Naive thymus-derived CD4-positive, alpha-beta T cell (primary cell): ENCODE measurements at places on chromosomes 12 and 14. TPM values are rescaled to one million over a fixed set of nuclear protein-coding genes. Genes with fewer than 3 reads are reported as not detected.

DNA sequence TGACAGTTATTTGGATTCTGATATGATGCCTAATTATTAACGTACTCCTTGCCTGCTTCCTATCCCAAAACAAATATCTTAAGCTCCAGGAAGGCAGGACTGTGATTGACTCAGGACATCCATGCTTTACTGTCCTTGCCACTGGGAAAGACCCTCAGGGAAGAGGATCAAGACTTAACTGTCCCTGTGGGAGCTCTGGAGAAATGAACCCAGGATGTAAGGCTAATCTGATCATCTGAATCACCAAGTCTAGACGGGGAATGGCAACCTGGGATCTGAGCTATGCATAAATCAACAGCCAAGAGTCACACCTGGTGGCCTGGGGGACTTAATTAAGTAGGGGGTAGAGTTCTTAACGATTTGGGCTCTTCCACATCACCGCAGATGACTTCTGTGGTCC, 153.2 kb upstream of the BCL2L14 start:
- H3K27me3 ChIP-seq: no peaks in the 10 kb centered on the region
- H3K4me3 ChIP-seq: no peak overlapping the region
- H3K27ac ChIP-seq: no peak overlapping the region
- DNase-seq: no peak
- no peaks in the 10 kb centered on the region for H3K4me1 ChIP-seq
- H3K36me3 ChIP-seq: no peaks in the 10 kb centered on the region

DNA sequence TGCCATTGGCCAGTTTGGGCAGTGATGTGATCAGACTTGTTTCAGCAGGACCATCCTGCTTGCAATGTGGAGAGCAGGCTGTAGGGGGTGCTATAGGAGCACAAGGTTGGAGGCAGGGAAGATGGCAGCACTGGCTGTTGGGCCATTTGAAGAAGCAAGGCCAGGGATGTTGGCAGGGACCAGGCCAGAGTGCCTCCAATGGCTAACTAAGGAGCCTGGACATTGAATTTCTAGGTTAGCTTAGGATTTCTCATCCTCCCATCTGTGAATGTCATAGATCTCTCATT, 23.5 kb downstream of the FGF23 start:
- H3K27me3 ChIP-seq: no peaks in the 10 kb centered on the region
- no peak overlapping the region for H3K27ac ChIP-seq
- H3K36me3 ChIP-seq: no peaks in the 10 kb centered on the region
- H3K4me3 ChIP-seq: no peak overlapping the region

DNA sequence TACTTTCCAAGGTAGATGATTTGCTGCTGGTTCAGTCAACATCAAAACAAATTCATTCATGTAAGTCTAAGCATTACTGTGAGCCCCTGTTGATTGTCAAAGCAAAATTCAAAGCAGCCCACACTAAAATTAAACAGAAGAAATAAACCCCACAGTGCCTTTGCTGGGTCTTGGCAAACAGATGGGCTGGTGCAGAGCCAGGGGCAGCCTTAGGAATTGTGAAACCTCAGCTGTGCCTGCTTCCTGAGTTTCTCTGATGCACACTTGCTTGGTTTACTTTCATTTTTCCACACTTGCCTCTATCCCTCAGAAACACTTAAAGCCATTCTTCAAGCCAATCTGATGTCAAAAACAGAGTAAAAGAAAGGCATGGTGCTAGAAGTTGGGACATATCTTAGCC, 6.6 kb upstream of the PLEKHG7 start:
- no peaks in the 10 kb centered on the region for H3K36me3 ChIP-seq
- H3K4me3 ChIP-seq: no peak overlapping the region
- no peaks in the 10 kb centered on the region for H3K27me3 ChIP-seq
- H3K4me1 ChIP-seq: no peaks in the 10 kb centered on the region

DNA sequence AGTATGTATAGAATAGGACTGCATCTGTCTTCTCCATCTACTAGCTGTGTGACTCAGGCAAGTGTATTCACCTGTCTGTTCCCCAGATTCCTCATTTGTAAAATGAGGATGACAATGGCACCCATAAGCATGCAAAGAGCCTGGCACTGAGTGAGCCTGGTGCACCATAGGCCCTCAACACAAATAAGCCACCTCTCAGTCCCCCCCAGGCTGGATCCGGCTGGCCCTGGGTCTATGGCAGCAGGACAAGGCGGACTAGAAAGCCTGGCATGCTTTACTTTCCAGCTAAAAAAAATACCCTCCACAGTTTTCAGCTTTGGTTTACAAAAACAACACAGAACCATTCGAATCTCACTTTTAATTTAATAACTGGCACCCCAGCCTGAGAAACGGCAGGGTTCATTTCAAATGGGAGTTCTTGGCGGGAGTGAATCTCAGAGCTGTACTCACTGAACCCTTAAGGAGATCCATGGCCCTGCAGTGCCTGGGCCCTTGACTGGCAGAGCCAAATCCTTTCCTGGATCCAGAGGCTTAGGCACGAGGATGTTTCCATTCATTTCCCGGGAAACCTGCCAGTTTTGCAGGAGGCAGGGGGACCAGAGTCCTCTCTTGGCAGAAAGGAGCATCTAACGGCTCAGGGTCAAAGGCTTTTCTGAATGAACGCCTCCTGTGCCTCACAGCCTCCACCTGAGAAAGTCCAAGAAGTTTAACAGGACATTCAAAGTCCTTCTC, 17.7 kb downstream of the SYNE3 start:
- DNase-seq: no peak
- H3K4me1 ChIP-seq: peaks cover 22% of the 10 kb centered on the region
- H3K4me3 ChIP-seq: no peak overlapping the region
- peaks cover 32% of the 10 kb centered on the region for H3K36me3 ChIP-seq
- H3K27me3 ChIP-seq: no peaks in the 10 kb centered on the region

GRCh38 chr12:40668099-40668529, 24.1 kb upstream of the CNTN1 start:
- H3K27ac ChIP-seq: no peak overlapping the region
- no peaks in the 10 kb centered on the region for H3K4me1 ChIP-seq
- H3K36me3 ChIP-seq: no peaks in the 10 kb centered on the region
- H3K4me3 ChIP-seq: no peak overlapping the region
- no peak for DNase-seq

GRCh38 chr14:89779707-89780106, 174.8 kb downstream of the EFCAB11 start:
- H3K36me3 ChIP-seq: no peaks in the 10 kb centered on the region
- DNase-seq: no peak
- H3K4me1 ChIP-seq: no peaks in the 10 kb centered on the region
- H3K27ac ChIP-seq: no peak overlapping the region
- no peaks in the 10 kb centered on the region for H3K27me3 ChIP-seq

GRCh38 chr12:124525455-124525854, 42.0 kb downstream of the NCOR2 start:
- DNase-seq: no peak
- H3K27me3 ChIP-seq: no peaks in the 10 kb centered on the region
- H3K27ac ChIP-seq: no peak overlapping the region

DNA sequence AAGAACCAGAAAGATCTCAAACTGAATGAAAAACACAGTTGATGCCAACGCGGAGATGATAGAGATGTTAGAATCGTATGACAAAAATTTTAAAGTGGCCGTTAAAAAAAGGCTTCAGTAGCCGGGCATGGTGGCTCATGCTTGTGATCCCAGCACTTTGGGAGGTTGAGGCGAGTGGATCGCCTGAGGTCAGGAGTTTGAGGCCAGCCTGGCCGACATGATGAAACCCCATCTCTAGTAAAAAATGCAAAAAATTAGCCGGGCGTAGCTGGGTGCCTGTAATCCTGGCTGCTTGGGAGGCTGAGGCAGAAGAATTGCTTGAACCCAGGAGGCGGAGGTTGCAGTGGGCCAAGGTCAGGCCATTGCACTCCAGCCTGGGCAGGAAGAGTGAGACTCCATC, 5.4 kb upstream of the ACVRL1 start:
- no peaks in the 10 kb centered on the region for H3K36me3 ChIP-seq
- H3K27ac ChIP-seq: no peak overlapping the region
- H3K4me1 ChIP-seq: no peaks in the 10 kb centered on the region
- DNase-seq: no peak

GRCh38 chr14:51950007-51950406, 39.3 kb upstream of the RTRAF start:
- H3K4me1 ChIP-seq: no peaks in the 10 kb centered on the region
- peaks cover 17% of the 10 kb centered on the region for H3K36me3 ChIP-seq
- no peak overlapping the region for H3K27ac ChIP-seq
- no peak for DNase-seq
- H3K27me3 ChIP-seq: no peaks in the 10 kb centered on the region

- H3K36me3 ChIP-seq: no peaks in the 10 kb centered on the region
- H3K27ac ChIP-seq: no peak overlapping the region
- no peaks in the 10 kb centered on the region for H3K4me1 ChIP-seq
- no peaks in the 10 kb centered on the region for H3K27me3 ChIP-seq
- no peak for DNase-seq
- no peak overlapping the region for H3K4me3 ChIP-seq
Observed at GRCh38 chr12:2057041-2057794, 4.4 kb downstream of the CACNA1C start.

DNA sequence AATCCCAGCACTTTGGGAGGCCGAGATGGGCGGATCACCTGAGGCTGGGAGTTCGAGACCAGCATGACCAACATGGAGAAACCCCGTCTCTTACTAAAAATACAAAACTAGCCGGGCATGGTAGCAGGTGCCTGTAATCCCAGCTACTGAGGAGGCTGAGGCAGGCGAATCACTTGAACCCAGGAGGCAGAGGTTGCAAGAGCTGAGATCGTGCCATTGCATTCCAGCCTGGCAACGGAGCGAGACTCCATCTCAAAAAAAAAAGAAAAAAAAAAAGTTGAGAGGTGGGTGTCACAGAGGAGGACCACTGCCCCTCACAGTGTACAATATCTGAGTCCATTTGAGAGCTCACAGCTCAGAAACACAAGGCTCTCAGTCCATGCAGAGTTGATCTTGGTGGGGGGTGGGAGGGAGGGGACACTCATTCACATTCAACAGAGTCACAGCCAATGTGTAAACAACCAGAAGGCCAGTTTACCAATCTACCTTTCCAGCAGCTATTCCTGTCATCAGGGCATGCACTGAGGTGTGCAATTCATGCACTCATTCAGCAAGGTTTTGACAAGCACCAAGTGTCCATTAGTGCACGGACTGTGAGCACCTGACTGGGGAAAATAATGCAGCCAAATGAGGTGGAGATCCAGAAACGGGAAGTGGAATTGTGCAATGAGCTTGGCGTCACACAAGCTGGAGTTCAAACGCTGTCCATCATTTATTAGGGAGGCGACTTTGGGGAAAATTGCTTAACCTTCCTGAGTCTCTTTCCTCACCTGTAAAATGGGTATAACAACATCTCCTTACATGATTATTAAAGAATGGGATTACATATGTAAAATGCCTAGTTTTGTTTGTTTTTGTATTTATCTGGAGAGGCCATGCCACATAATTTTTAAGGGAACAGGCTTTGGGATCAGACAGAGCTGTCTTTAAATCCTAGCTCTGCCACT, 4.4 kb upstream of the EIF5 start:
- H3K27me3 ChIP-seq: no peaks in the 10 kb centered on the region
- H3K4me1 ChIP-seq: no peaks in the 10 kb centered on the region
- no peak for DNase-seq
- H3K36me3 ChIP-seq: peaks cover 8% of the 10 kb centered on the region
- H3K27ac ChIP-seq: no peak overlapping the region

DNA sequence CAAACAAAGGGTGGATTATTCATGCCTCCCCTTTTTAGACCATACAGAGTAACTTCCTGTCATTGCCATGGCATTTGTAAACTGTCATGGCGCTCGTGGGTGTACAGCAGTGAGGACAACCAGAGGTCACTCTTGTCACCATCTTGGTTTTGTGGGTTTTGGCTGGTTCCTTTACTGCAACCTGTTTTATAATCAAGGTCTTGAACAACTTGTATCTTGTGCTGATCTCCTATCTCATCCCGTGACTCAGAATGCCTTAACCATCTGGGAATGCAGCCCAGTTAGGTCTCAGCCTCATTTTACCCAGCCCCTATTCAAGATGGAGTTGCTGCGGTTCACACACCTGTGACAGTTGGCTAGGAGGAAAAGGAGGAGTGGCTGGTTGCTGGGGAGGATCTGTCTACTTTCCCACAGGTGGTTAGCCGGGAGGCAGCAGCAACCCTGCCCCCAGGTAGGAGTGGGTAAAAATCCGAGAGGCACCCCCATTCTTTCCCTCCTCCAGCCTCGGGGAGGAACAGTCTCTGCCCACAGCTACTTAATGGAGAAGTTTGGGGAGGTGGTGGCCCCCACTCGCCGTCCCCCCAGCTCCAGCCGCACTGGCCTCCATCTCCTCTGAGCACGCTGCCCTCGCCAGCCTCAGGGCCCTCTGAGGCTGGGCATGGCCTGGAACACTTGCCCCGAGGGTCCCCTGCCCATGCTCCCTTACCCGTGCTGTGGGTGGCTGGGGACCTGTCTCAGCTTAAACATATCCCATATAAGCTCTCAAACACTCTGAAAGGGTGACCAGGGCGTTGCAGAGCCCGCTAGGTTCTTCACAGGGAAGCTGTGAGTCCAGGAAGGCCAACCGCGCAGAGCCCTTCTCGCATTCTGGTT, 41.7 kb downstream of the SMIM41 start:
- H3K27ac ChIP-seq: no peak overlapping the region
- H3K4me1 ChIP-seq: peaks cover 3% of the 10 kb centered on the region

The KMT2D gene
- total RNA-seq: 116 and 129 TPM in 2 replicates

The TMX1 gene
- total RNA-seq: 13.3 TPM

The TBX5 gene
- total RNA-seq: not detected
